ENCODE measurements at places on chromosomes 6 and 20. TPM values are rescaled to one million over a fixed set of nuclear protein-coding genes. Genes with fewer than 3 reads are reported as not detected.

DNA sequence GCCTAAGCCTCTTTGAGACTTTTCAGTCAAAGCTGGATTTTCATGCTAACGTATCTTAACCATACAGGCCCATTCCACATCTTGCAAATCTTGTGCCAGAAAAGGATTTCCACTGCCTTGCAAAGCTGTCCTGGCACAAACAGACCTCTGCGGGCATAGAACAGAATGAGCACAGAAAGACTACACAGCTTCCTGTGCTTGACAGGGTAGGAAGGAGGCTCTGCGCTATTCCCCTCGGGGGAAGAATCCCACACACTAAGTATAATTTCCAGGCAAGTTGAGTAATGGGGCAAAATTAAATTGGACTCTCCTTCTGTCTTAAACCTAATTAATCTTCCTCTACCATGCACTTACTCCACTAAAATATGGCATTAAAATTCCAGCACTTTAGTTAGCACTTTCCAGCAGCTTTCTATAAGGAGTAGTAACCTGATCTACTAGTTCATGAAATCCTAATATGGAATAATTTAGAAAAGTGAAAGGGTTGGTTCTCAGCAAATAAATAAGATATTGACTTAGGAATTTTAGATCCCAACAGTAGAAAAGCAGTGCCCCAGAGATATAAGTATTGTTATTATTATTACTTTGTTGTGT, 532.1 kb upstream of the JAG1 start:
- DNase-seq: no peak

DNA sequence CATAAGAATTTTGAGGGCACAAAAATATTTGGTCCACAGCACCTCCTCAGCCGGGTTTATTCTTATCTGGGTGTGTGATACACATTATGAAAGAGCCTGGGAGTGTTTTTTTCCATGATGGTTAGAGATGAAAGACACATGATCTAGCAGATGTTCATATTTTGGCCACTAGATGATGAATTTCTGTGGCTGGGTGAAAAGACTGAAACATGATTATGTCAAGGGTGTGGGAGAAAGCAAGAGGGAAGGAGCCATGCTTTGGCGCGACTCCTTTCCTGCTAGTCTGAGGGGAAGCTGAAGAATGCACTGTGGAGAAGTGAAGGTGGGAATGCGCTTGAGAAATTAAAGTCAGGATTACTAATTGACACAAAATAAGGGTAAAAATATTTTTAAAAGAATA, 102.3 kb downstream of the SH3BGRL2 start:
- no peak for DNase-seq

GRCh38 chr20:4026093-4026601, 10.8 kb upstream of the RNF24 start:
- no peak for DNase-seq

GRCh38 chr20:64234291-64234791, 21.2 kb upstream of the PCMTD2 start:
- no peak for DNase-seq

DNA sequence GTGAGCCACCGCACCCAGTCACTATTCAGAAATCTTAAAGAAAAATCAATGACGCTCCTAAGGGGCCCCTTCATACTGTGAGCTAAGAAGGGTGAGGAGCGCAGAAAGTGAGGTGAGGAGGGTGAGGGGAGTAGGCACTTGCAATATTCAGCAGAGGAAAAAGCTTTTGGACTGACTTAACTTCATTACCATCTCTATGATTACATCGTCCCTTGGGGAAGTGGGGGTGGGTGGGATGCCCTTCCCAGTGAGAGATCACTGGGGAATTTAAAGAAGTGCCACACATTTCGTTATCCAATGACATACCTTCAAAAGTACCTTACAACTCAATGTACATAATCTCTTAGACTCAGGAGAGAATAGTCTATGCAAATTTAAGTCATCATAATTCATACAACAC, 46.5 kb downstream of the SMLR1 start:
- DNase-seq: no peak

DNA sequence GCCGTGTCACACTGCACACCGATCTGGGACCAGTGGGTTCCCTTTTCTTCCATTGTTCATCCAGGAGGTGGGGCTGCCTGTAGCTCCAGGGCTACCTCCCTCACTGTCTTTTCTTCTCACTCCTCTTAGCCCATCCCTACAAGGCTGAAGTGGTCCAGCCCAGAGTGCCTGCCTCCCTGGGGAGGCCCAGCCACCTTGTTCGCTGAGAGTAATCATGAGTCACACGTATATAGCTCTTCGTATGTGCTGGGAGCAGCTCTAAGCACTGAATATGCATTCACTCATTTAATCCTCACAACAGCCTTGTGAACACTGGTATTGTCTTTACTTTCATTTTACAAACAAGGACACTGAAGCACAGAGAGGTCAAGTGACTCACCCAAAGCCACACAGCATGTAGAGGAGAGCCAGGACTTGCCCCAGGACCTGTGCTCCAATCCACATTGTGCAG, 14.7 kb upstream of the CCDC167 start:
- DNase-seq: no peak

FBXO5 gene
- total RNA-seq: 11.9 TPM

LY6G6F gene
- total RNA-seq: not detected

MUC22 gene
- total RNA-seq: not detected

DUSP15 gene
- total RNA-seq: 26.9 TPM

SLC16A10 gene
- total RNA-seq: 0.02 TPM

All from activated B cell treated with CpG ODN at 0.5 μM for 24 hours (primary cell).